ENCODE measurements at places on chromosomes 12 and 14. TPM values are rescaled to one million over a fixed set of nuclear protein-coding genes. Genes with fewer than 3 reads are reported as not detected.

The CD4 gene
- total RNA-seq = 3.1 TPM

The AKAP5 gene
- 0.31 TPM for total RNA-seq

The TAS2R14 gene
- total RNA-seq = 1.7 TPM

The LALBA gene
- total RNA-seq = not detected

The AQP5 gene
- 0.26 TPM for total RNA-seq

The KRT80 gene
- total RNA-seq = 0.62 TPM

The OTOGL gene
- 1.6 TPM for total RNA-seq

The RD3L gene
- not detected for total RNA-seq

The AKAP6 gene
- 9.1 TPM for total RNA-seq

The FGFR1OP2 gene
- total RNA-seq = 41.0 TPM

The RAB35 gene
- total RNA-seq = 27.2 TPM

The RAB2B gene
- total RNA-seq = 24.2 TPM

The CCDC38 gene
- total RNA-seq = under 0.01 TPM

The ZDHHC22 gene
- not detected for total RNA-seq

The MCRS1 gene
- 53.6 TPM for total RNA-seq

The PTPN6 gene
- total RNA-seq = not detected

The INSM2 gene
- not detected for total RNA-seq

The CSRP2 gene
- total RNA-seq = 3.0 TPM

The LMNTD1 gene
- total RNA-seq = not detected

The PTGER2 gene
- total RNA-seq = 11.6 TPM

The OAS2 gene
- 12.3 TPM for total RNA-seq

The OR4E2 gene
- not detected for total RNA-seq

The PLEKHD1 gene
- not detected for total RNA-seq

The CFAP54 gene
- 3.4 TPM for total RNA-seq

The WNT5B gene
- total RNA-seq = 15.2 TPM

The AQP2 gene
- not detected for total RNA-seq

The SIX6 gene
- total RNA-seq = not detected

The VSIG10 gene
- 21.1 TPM for total RNA-seq

The TPPP2 gene
- total RNA-seq = not detected

The BRI3BP gene
- 6.3 TPM for total RNA-seq

The HOXC13 gene
- not detected for total RNA-seq

The IL31 gene
- not detected for total RNA-seq

The SPATS2 gene
- 18.5 TPM for total RNA-seq

The OVCH1 gene
- total RNA-seq = 0.12 TPM

The LGALS3 gene
- 170 TPM for total RNA-seq

The PTMS gene
- total RNA-seq = 58.0 TPM

The ART4 gene
- total RNA-seq = 3.5 TPM

The RND1 gene
- 0.62 TPM for total RNA-seq

The TSHR gene
- total RNA-seq = not detected
